Fibroblast of the aortic adventitia (primary cell): ENCODE measurements at places on chromosomes 7 and 10. TPM values are rescaled to one million over a fixed set of nuclear protein-coding genes. Genes with fewer than 3 reads are reported as not detected.
A peak's percentile ranks its signal among the peaks of the same experiment; 100 is the strongest.

DNA sequence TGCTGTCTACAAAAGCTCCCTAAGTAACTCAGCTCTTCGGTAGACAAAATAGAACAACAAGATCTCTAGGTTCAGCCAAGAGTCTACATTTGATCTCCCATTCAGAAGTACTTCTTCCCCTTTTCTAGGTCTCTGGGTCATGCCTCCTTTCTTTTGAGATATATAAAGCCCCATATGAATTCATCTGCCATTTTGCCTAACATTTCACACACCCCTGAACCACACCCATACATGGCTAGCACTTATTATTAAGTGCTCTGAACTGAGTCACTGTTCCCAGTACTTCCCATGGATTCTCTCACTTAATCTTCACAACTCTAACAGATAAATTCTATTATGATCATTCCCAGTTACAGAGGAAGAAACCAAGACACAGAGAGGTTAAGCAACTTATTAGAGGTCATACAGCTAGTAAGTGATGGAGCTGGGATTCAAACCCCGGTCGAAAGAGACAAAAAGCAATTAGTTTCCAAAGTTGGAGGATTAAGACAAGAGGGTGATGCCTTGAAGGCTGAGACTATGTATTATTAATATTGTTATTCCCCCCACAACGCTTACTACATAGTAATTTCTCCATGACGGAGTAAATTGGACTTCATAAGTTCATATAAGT, 17.3 kb downstream of the MYOF start:
- DNase-seq: peak; percentile 69

DNA sequence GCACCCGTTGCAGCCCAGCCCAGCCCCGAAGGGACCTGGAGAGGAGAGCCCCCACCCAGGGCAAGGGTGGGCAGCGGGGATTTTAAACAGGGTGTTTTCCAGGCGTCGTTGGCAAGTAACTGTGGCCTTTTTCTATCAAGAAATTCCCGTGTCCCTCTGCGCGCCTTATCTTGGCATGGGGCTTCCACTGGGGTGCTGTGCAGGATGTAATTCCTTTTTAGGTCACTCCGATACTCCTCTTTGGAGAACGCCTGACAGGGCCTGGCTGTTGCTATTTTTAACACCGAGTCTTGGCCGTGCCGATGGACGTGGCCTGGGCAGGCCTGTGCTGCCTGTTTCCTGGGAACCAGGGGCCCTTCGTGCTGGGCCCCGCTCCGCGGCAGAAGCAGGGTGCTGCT, 93.8 kb downstream of the INPP5A start:
- peak; percentile 78 for DNase-seq

Gene SAP25
- total RNA-seq: not detected in 2 replicates

Gene SORBS1
- 0.36 and 0.74 TPM in 2 replicates for total RNA-seq

DNA sequence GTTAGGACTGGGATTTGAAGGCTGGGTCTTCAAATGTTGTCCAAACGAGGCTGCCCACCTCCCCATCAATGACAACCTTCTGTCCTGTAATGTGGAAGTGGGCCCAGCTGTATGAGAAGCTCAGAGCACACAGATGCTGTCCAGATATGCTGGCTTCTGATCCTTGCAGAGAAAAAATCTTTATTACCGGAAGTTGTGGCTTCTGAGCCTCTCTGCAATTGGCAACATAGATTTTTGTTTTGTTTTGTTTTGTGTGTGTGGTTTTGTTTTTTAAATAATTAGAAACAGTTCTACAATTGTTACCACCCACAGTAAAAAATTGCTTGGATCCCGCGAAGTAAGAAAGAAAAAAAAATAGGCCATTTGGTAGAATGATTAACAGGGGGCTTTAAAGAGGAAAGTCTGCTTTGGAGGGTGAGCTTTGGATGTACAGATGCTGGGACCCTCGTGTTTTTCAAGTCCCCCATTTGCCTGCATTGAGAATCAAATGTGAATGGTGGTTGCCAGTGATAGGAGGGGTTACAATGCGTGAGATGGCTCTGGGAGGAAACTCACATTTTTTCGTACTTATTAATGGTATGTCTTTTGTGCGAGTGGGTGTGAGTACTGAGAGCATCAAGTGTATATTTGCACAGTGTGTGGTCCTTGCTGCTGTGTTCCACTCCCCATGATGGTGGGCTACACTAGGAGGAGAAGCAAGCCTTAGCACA, 153.2 kb downstream of the TCF7L2 start:
- DNase-seq: no peak

- peak; percentile 72 for DNase-seq
These were observed 33.3 kb downstream of the EGFR start for GRCh38 chr7:55052081-55052480.

Gene CALCR
- not detected in 2 replicates for total RNA-seq

Gene FAM25A
- total RNA-seq: not detected in 2 replicates

Gene CCDC172
- not detected in 2 replicates for total RNA-seq

- DNase-seq: no peak
These were observed 677.8 kb downstream of the SDK1 start for GRCh38 chr7:3978839-3979238.

GRCh38 chr7:155489862-155490696, 32.1 kb downstream of the EN2 start:
- DNase-seq: peak; percentile 13

GRCh38 chr10:1287487-1287886, 231.3 kb downstream of the WDR37 start:
- DNase-seq: no peak

DNA sequence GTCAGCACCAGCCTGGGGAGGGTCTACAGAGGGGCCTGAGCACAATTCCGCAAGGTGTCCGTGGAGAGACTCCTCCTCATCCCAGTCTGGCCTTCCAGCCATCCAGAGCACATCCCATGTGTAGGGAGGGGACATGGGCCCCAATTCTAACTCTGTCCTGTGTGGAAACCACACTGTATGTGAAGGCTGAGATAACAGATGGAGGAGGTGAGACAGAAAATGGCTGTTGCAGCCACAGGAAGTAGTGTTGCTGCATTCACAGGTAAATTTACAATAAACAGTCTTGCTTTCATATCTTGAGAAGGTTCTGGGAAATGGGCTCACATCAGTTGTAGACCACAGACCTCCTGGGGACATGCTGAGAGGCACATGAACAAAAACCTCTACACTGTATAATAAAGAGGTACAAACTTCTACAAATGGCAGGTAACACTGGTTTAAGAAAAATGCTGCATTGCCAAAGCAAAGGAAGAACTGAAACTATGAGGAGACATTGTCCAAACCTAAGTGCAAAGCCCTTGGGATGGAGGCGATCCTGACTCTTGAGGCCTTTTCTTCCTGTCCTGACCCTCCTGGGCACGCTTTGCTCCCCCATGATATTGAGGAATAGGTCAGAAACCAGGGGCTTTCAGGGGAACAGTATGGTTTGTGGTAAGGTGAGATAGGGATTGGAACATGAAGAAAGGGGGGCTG, 21.6 kb upstream of the GIMAP2 start:
- DNase-seq: no peak

GRCh38 chr10:46220872-46221538, 65.8 kb upstream of the ANTXRL start:
- no peak for DNase-seq

GRCh38 chr7:7271094-7271874, 88.9 kb downstream of the C1GALT1 start:
- no peak for DNase-seq

DNA sequence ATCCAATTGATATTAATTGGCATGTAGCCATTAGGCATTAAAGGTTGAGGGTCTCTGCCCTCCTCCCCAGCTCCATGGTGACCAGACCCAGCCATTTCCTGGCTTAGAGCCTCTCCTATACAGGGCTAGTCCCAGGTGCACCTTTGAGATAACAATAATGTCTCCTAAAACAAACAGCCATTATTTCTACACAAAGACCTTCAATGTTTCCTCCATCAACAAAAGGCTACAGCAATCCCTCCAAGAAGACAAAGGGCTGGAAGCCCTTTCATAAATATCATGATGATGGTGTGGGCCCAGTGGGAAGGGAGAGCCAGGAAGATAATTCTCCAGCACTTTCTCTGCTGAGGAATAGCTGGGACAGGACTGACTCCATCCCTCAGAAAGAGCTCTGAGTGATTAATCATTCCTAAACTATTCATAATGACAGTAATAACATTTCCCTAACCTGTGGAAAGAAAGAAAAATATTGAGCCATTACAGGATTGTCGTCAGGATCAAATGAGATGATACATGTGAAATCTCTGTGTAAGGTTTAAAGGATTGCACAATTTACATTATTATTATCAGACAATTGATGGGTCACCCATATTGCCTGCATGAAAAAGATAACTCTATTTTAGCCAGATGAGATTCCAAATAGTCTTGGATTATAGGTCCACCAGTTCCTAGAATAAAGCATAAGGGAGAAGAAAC, 10.2 kb downstream of the PKD2L1 start:
- no peak for DNase-seq

Gene GARS1
- total RNA-seq: 298 and 452 TPM in 2 replicates

Gene SH2D4B
- total RNA-seq: not detected in 2 replicates

- no peak for DNase-seq
These were observed 4.8 kb downstream of the KPNA7 start for GRCh38 chr7:99203092-99203491.

Gene NAT16
- not detected in 2 replicates for total RNA-seq

GRCh38 chr10:116240157-116240950, 32.7 kb downstream of the GFRA1 start:
- DNase-seq: no peak

DNA sequence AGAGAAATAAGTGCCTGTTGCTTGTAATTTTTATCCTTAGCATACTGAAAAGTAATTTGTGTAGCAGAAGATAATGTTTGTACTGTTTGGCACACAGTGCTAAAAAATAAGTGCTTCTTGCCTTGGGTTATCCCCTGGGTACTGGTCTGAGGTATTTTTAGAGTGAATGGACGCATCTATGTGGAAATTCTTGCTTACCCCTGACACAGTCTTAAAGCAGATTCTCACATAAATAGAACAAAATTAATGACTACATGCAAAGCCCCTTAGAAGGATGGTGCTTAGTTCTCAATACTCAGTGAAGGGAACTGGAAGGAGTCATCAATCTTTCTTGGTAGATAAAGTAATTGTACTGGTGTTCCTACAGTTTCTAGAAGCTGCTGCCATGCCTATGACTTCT, 548.6 kb downstream of the ARL4A start:
- peak; percentile 3 for DNase-seq

- DNase-seq: no peak
These were observed 81.4 kb downstream of the VWA2 start for GRCh38 chr10:114320249-114321116.

Gene C10orf95
- not detected in 2 replicates for total RNA-seq

DNA sequence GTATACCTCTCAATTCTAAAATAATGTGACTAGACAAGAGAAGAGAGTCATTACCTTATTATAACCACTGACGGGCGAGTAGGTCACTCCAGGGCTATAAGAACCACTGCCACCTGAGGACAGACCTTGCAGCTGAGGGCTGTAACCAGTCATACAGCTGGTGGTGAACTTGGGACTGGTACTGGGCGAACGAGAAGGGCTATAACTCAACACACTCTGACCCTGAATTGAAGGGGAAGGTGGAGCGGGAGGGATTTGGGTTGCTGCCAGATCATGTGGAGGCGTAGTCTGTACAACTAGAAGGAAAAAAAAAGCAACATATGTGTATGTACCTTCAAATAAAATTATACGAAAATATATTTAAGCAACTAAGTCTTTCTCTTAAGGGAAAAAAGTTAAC, 3.4 kb downstream of the TMEM209 start:
- DNase-seq: no peak

DNA sequence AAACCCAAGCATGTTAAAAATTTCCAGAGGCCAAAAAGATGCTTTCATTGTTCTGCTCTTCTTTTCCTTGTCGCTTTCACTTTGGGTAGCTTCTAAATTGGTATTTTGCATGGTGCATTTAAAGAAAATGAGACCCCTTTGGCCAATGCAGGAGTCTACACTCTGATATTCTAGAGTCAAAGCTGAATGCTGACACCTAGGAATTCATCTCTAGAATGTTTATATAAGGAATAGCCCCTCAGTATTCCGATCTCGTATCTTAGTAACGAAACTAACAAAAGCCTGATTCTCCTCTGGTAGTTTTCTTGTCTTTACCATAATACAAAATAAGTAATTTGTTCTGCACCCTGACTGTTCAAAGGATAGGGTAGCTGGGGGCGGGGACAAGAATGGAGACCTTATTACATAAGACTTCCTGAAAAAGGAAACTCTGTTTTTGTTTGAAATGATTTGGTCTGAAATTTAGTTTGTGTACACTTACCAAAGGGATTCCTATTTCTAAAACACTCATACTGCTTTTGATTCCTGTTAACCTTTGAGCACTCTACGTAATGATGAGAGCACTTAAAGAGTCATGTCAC, 17.1 kb downstream of the IKZF1 start:
- no peak for DNase-seq
